Neural progenitor cell (in vitro differentiated cells): ENCODE measurements at places on chromosomes 1 and 21.

GRCh38 chr1:239676522-239677273 is 290.3 kb downstream of the CHRM3 start:
- no peak for DNase-seq

DNA sequence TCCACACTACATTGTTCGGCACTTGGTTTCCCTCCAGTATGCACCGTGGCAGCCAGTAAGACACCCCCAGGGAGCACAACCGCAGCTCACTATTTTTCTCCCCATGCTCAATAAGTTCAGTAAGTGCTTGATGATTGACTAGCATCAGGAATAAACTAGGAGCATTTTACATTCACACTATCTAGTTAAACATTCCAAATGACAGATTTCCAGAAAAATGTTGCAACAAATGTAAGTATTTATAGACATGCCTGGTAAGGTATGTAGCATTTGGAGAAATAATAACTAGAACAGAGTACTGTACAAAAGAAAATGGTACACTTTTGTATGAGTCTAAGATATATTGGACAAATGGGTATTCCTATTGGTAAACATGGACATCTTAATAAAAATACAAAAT is 92.9 kb downstream of the SLC45A1 start:
- DNase-seq, result no peak

GRCh38 chr1:203267912-203268311 is 37.4 kb upstream of the BTG2 start:
- no peak for DNase-seq

- no peak for DNase-seq
Measured at GRCh38 chr1:27301052-27301422, 20.9 kb upstream of the TMEM222 start.

GRCh38 chr1:202821467-202821866 is 10.7 kb downstream of the PCAT6 start:
- DNase-seq, result no peak
